ENCODE measurements at places on chromosomes 12 and 14.

GRCh38 chr12:97797473-97797872 lies 334.9 kb downstream of the RMST start:
- no peak for DNase-seq

GRCh38 chr14:101495284-101495683 lies 66.0 kb upstream of the DIO3 start:
- no peak for DNase-seq

DNA sequence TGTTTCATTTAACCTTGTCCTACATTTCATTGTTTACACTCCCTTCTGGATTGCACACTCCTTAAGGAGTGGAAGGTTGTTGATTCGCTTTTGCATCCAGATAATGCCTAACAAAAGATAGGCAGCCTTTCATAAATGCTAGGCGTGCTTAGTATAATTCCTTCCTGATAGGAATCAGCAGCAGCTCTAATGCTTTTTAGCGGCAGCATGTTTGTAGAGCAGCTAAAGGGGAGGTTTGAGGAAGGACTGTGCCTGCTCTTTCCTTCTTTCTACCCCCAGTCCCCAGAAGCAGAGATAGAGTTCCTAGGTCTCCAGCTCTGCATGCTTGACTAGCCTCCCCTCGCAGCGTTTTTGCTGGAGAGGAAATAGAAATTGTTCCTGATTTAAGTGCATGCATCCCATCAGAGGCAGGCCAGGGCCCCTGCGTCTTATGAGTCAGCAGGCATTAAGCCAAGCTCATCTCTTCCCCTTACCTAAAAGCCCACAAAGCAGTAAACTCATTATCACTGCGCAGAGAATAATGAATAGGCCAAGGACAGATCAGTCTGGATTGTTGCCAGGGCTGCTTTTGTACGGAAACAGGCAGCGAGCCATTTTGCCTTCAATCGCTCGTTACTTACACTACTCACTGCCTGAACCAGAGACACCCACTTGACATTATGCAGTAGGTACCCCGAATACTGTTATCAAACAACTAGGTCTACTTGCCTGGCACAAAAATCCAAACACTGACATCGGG lies 14.0 kb upstream of the TBPL2 start:
- DNase-seq = no peak

DNA sequence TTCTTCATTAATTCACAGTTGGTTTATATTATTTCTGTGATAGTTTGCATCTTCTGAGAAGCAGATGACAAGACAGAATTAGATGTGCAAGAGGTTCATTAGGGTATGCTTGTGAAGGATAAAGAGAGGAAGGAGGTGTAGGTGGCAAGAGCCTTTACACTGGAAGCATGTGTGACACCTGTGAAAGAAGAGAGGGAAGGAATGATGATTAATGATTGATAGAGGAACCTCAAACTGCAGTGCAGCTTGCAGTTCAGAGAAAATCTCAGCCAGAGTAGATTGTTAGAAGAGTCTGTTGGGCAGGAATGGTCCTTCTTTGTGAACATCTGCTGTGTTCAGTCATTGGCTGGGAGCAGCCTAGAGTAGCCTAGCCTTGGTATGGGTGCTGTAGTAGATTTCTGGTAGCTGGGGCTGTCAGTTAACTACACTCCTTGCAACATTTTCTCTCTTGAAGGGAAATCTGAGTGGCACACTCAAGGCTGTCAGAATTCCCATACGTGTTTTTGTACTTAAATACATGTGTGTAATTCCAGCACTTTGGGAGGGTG lies 9.0 kb downstream of the RCOR1 start:
- DNase-seq = no peak

All from GM04503 (cell line).